ENCODE measurements at places on chromosomes 6 and 20.

- DNase-seq = no peak
Measured at GRCh38 chr6:120005292-120005976, 655.9 kb upstream of the MAN1A1 start.

DNA sequence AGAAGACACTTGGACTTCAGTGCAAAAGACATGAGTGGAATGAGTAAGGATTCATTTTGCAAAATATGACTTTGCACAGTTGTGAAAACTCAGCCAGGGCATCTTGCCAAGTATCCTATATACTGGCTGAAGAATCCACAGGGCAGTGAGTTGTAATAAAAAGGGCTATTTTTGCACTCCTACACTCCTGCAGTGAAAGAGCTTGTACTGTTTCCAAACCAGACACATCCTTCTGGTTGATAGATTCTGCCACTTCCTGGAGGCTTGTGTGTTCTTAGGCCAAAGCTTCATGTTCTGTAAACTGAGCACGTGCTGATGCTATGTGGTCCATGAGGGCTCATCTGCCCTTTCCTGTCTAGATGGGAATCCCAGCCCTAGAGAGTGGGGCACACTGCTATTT, 34.9 kb downstream of the GMPR start:
- DNase-seq = no peak

- DNase-seq = no peak
Measured at GRCh38 chr6:167404385-167405049, 79.6 kb downstream of the TTLL2 start.

DNA sequence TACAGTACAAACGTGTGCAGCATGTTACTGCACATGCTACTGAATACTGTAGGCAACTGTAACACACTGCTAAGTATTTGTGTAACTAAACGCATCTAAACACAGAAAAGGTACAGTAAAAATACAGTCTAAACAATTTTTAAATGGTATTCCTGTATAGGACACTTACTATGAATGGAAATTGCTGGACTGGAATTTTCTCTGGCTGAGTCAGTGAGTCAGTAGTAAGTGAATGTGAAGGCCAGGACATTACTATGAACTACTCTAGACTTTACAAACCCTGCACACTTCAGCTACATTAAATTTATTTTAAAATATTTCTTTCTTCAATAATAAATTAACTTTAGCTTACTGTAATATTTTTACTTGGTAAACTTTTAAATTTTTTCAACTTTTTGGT, 225.0 kb upstream of the TENT5A start:
- no peak for DNase-seq

GRCh38 chr6:43924222-43924702, 154.3 kb downstream of the VEGFA start:
- DNase-seq = no peak

GRCh38 chr20:14724468-14724867, 387.1 kb upstream of the FLRT3 start:
- DNase-seq = no peak

DNA sequence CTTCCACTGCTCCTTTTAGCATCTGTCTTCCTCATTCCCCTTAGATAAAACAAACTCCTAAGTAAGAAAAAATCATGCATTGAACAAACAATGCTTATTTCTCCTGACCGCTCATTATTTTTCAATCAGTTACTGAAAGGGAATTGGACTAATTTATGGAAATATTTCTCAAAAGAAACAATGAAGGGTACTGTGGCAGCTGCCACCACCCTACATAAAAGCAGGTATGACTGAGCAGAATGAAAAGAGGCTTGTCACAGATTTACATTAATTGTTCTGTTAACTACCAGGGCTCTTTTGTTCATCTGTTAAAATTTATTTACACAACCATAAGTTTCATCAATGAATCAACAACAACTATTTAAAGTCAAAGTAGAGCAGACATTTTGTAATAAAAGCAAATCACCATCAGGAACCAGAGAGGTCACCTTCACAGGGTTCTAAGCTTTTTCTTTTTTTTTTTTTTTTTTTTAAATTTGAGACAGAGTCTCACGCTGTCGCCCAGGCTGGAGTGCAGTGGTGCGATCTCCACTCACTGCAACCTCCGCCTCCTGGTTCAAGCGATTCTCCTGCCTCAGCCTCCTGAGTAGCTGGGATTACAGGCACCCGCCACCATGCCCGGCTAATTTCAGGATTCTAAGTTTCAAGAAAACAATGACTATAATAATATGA, 204.0 kb downstream of the PTPRK start:
- DNase-seq = no peak

DNA sequence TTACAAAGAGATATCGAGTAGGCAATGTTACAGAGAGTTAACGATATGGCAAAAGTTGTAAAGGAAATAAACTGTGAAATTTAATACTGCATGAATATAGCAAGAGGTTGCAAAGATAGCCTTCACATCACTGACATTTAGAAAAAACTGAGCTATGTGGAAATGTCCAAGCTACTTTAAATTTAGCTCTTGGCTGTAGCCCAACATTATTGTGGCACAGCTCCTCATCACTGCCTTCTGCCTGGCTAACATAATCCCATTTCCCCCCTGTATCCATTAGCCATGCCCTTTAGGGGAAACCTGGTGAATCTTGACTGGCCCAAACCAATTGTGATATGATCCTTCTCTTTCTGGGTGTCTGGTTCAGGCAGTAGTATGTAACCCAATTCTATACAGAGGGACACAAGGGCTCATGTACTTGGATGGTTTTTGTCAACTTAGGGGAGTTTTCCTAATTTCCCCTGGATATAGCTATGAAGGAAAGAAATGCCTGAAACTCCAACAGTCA, 115.4 kb downstream of the PFDN4 start:
- no peak for DNase-seq

- DNase-seq = no peak
Measured at GRCh38 chr6:157535340-157536222, 154.6 kb downstream of the ZDHHC14 start.

DNA sequence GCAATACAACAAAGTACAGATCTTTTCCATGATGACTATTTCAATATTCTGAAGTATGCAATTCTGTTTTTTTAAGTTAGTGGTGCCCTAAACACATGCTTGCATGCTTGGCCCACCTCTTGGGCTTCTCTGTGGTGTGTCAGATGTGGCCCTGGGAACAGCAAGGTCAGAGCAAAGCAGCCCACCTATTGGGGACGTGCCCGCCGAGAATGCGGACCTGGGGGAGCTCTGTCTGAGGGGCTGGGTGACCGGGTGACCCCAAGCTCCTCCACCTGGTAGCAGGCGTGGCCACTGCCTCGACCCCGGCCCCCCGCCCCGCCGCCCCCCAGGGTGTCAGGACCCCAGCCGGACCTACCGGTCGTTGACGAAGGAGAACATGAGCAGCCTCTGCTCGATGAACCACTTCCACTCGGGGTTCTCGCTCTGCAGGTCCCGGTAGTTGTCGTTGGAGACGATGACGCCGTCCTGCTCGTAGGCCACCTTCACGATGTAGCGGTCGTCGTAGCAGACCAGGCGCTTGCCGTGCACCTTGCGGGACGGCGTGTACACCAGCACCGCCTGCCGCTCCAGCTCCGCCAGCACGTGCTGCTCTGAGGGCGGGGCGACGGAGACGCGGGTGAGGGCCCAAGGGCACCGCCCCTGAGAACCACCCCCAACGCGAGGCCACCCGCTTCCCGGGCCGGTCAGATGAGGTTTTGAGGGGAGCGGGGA, 28.3 kb downstream of the ZC3H12D start:
- no peak for DNase-seq

GRCh38 chr6:153130515-153131036, 506 bp downstream of the RGS17 start:
- no peak for DNase-seq

DNA sequence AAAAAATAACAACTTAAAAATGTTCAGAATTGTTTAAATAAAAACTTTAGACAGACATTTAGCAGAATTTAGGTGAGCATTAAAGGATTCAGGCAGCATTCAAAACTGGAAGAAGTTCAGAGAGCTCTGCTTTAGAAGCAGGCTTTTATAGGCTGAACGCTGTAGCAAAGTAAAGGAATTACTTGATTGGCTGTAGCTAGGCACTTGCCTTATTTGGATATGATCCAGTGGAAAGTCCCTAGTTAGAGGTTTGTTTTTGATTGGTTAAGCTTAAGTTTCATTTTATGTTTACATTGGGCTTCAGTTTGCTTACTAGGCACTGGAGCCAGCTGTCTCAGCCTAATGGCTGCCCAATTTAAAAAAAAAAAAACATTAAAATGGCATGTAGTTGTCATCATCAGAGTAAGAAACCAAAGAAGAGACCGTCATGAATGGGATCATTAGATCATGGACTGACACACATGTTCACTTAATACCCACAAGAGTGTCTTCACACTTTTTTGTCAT, 65.1 kb downstream of the CBFA2T2 start:
- DNase-seq = peak; percentile 33

DNA sequence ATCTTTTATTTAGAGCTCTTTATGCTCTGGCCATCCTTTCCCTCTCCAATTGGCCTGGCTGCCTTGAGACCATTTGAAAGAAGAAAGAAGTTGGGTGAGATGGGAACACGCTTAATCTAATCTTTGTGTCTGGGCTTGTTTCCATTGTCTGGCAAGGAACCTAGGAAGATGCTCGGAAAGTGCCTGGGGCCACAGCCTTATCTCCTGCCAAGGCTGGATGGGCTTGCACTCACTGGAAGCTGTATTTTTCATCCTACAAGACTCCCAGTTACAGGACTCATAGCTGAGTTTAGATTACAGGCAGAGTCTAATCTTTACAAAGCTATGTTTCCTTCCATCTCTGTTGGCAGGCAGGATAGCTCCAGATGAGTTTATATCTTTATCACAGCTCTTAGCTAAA, 33.1 kb upstream of the CDYL start:
- DNase-seq = no peak

- no peak for DNase-seq
Measured at GRCh38 chr6:118710616-118711015, 59.2 kb upstream of the CEP85L start.

GRCh38 chr6:168815229-168815628, 374.2 kb downstream of the SMOC2 start:
- no peak for DNase-seq

DNA sequence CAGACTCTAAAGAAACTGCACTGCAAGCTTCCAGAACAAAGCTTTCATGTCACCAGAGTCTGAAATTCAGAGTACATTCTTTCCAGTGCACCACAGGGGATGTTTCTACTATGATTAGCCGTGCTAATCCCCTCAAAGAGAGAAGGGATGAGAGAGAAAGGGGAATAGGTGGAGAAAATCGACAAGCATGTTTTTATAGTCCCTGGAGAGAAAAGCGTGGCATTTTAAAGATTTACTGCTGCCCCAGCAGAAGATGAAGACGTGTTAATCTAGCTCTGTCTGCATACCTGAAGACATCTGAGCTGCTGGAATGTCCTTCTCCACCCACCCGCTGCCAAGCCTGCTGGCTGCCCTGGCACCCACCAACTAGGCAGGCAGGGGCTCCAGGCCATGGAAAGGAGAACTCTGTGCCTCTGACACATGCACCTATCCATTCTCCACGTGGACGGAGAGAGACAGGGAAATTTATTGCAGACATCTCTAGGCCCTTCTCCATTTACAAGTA, 4.1 kb downstream of the MYLK4 start:
- DNase-seq = no peak

DNA sequence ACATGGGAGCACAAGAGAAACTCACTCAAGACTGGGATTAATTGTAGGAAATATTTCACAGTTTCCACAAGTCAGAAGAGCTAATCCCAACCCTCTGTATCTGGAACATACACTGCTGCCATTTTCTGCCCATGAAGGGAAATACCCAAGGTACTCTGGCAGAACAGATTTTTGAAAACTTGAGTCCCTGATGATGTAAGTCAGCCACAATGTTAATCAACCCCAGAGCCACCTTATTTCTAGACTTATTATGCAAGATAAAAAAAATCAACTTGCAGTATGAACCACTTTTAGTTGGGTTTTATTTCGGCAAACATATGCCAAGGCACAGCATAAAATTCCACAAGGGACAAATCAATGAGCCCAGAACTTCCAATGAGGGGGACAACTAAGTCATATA, 141.5 kb downstream of the LY86 start:
- no peak for DNase-seq

GRCh38 chr20:34993941-34994508, 38.4 kb downstream of the MYH7B start:
- DNase-seq = no peak

GRCh38 chr20:17808357-17808756, 108.6 kb downstream of the BANF2 start:
- no peak for DNase-seq

DNA sequence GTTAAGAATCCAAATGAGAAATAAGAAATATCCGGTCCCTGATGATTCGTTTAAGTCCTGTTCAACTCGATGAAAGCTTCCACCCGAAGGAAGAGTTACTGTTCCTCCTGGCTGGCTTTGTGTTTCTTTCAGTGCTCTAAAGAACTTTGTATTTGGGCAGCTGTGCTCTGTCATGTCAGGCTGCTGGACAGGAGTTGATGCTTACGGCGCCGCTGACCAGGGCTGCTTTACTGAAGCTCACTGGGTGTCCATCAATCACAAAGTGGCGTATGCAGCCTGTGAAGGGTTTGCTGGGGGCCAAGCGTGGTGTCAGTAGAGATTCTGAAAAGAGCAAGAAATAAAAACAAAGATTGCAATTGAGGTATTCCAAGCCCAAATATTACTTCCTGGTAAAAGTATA, 21.9 kb downstream of the FAM229B start:
- no peak for DNase-seq

DNA sequence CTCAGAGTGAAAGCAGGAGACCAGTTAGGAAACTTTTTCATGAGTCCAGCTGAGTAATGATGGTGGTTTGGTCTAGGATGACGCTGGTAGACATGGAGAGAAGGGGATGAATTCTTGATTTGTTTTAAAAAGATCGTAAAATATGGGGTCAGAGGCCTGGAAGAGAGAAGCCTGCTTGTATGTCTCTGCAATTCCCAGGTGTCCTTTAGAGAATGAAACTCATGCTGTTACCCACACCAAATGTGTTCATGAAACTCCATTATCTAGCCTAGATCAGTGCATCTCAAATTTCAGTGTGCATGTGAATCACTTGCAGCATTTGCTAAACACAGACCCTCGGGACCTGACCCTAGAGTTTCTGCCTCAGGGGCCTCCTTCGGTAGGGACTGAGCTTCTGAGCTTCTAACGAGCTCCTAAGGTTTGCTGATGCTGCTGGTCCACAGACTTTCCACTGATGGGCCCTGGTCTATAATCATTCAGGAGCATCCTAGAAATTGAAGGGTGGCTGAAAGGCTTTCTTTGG, 302.0 kb upstream of the PLCB4 start:
- no peak for DNase-seq
